ENCODE measurements at places on chromosomes 1 and 21.

- DNase-seq = no peak
Observed at GRCh38 chr1:26358411-26359384, 4.8 kb upstream of the CRYBG2 start.

DNA sequence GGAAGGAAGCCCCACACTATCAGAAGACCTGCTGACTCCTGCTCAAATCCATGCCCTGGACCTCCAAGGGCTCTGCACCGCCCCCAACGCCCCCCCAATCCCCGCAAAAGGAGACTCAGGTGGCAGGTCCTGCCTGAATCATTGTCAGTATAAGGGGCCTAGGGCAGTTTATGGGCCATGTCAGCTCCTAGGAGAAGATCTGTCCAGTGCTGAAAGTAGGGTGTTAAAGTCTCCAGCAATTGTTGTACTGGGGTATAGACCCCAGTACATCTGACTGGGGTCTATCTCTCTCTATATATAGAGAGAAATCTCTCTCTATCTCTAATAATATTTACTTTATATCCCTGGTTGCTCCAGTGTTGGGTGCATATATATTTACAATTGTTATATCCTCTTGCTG, 12.1 kb upstream of the OLIG2 start:
- DNase-seq = no peak

GRCh38 chr1:205073511-205073910, 10.7 kb downstream of the TMEM81 start:
- no peak for DNase-seq

DNA sequence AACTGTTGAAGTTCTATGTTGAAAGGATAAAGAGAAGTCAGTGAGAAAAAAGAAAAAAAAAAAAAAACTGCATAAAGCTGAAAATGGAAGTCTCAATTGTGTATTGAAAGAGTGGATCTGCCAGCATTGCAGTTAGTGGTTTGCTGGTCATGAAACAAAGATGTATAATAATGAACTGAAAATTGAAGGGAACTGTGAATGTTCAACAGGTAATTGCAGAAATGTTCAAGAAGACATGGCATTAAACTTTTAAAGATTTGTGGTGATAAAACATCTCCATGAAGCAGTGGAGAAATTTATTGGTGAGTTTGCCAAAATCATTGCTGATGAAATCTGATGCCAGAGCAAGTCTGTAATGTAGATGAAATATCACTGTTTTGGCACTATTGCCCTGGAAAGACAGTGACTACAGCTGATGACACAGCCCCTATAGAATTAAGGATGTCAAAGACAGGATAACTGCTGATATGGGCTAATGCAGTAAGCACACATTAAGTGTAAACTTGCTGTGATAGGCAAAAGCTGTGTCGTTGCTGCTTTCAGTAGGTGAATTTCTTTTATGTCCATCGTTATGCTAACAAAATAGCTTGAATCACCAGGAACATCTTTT, 71.0 kb downstream of the RD3 start:
- no peak for DNase-seq

GRCh38 chr21:41643246-41643966, 123.4 kb downstream of the RIPK4 start:
- no peak for DNase-seq

DNA sequence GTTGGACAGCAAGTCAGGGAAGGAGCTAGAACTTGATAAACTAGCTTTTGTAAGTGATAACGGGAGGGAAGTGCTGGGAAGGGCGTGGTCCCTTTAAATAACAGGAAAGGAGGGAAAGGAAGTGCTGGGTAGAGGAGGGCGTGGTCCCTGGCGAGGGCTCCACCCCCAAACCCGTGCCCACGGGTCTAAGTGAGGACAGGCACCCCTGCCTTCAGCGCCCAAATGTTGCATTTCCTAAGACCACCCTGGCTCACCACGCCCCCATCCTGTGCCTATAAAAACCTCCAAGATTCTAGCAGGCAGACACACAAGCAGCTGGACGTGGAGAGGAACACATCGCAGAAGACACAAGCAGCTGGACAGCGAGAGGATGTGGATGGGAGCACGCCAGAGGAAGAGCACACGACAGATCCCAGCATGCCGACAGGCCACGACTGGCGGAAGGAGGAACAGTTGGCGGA, 58.5 kb downstream of the PALMD start:
- DNase-seq = peak; percentile 16

- no peak for DNase-seq
Observed at GRCh38 chr1:205286335-205286950, 35.1 kb downstream of the NUAK2 start.

GRCh38 chr1:37901893-37902225, 42.5 kb upstream of the MTF1 start:
- DNase-seq = no peak

DNA sequence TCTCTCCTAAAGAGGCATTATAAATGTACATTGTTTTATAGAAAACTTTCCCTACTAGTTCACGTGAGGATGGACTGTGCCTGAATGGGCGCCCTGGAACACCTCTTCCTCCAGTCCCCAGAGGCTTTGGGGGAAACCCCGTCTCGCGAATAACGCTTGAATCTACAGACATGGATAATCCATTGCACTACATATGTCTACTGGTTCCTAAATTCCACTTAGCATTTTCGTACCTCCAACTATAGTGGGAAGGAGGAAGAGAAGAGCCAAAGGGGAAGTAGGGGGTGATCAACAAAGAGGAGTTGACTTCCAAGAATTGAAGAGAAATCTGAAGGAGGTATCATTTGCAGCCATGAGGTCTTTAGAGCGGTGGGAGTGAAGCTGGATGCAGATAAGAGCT, 11.1 kb downstream of the BARHL2 start:
- DNase-seq = no peak

DNA sequence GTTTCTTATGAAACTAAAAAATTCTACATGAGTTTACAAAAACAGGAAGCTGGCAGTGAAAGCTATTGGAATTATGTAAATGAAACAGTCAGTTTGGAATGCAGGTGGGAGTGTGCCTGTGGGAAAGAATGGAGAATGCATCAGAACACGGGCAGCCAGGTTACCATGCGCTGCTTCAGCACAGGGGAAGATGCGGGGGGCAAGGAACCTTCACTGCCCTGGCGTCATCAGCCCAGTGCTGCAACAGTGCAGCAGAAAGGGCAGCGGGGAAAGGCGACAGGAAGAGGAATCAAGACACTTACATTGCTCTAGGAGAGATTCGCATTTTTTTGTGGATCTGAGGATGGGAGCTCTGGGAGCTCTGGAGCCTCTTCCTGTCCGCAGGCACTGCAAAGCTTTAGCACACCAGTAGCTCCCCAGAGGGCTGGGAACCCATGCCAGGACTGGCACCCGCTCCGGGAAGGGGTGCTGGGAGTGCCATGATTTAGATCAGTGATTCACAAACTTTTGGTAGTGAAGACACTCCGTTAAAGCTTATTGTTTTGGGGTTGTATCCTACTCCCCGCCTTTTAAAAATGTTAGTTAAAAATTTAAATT, 64.1 kb upstream of the WDR26 start:
- no peak for DNase-seq
